HS-27A (cell line): ENCODE measurements at places on chromosomes 2 and 18.

DNA sequence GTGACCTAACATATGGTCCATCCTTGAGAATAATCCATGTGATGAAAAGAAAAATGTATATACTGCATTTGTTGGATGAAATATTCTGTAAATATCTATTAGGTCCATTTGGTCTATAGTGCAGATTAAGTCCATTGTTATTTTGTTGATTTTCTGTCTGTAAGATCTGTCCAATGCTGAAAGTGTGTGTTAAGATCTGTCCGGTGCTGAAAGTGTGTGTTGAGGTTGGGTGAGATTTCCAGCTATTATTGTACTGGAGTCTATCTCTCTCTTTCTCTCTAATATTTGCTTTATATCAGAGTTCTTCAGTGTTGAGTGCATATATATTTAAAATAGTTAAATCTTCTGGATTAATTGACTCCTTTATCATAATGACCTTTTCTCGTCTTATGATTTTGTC, 828.8 kb upstream of the CRIM1 start:
- DNase-seq: no peak

GRCh38 chr2:106140913-106141312, 53.2 kb downstream of the UXS1 start:
- no peak for DNase-seq

DNA sequence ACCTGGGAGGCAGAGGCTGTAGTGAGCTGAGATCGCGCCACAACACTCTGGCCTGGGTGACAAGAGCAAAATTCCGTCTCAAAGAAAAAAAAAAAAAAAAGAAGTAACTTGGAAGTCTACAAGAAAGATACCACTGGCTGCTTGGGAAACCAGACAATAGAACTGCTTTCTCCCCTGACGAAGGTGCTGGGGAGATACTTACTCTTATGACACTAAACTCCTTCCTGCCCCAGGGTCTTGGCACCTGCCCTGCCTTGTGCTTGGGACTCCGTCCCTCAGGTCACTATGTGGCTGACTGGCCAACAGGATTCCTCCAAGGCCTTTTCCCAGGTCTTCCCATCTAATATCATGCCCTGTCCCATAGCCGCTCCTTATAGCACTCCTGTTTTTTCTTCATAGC, 30.7 kb downstream of the INPP5D start:
- DNase-seq: no peak

DNA sequence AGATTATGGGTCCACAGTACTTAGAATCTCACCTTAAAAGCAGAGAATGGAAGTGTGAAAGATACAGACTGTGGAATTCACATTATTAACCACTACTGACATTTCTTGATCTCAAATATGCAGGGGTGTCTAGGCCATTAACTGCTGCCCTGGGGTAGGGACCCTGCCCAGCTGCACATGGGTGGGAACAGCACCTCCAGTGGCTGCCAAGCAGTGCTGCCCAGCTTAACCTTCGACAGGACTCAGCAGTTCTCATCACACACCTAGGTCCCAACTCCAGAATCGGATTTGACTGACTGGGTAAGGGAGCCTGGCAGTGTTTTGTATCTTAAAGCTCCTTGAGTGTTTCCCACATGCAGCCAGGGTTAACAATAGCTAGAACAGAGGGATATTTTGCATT, 14.9 kb downstream of the ERFE start:
- DNase-seq: no peak

- peak; percentile 19 for DNase-seq
Measured at GRCh38 chr2:168773719-168774521, 28.5 kb upstream of the NOSTRIN start.

DNA sequence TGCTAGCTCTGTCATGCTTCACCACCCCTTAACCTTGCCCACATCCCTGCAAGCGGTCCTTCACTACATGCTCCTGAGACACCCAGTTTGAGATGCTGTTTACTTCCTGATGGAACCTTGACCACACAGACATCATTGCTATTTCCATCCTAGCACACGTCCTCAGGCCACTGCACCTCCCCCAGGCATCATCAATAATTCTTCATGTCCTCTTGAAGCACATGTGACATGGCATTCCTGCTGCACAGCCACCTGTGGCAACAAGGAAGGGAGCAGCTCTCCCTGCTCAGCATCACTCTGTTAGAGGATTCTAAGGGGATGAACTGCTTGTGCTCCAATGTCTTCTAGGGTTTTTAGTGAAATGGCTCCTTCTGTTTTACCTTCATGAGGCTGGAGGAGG, 26.1 kb upstream of the ST3GAL5 start:
- DNase-seq: no peak

DNA sequence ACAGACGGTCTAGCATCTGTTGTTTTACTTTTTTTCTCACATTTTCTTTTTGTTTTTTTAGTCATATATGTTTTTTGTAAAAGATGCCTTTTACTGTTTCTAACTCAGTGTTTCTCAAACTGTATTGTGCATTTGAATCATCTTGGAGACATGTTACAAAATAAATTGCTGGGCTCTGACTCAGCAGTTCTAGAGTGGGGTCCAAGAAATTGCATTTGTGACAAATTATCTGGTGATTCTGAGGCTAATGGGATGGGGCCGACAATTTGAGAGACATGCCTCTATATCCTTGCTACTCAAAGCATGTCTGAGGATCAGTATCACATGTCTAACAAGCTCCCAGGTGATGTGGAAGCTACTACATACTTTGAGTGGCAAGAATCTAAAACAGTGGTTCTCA, 478.8 kb downstream of the PLCL1 start:
- no peak for DNase-seq
